ENCODE measurements at places on chromosomes 7 and 10. TPM values are rescaled to one million over a fixed set of nuclear protein-coding genes. Genes with fewer than 3 reads are reported as not detected.

DNA sequence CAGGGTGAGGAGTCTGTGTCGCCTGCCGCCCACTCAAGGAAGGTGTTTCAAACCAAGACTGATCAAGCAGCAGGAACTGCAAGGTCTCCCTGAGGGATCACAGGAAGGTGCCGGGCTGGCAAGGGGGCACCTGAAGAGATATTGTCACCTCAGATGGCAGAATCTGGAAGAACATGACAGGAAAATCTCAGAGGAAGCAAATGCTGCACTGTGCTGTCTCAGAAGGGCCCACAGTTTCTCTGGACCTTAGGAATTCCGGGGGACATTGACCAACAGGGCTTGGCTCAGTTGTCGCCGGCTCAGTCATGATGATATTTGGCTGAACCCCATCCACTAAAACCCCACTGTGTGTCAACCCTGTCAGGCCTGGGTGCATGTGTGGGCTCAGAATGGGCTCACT lies 31.9 kb upstream of the GPR26 start:
- DNase-seq = no peak

GRCh38 chr7:150311146-150311545 lies 12.0 kb upstream of the LRRC61 start:
- DNase-seq = no peak

GRCh38 chr10:5416981-5417380 lies 4.6 kb downstream of the NET1 start:
- DNase-seq = no peak

Gene CAV1
- 110 TPM for total RNA-seq

- DNase-seq = no peak
These were observed 219.6 kb downstream of the KCNMA1 start for GRCh38 chr10:77417806-77418640.
